NCI-H526 treated with DMSO at 0.1 percent for 48 hours (cell line): ENCODE measurements at places on chromosomes 2 and 18.

- DNase-seq: no peak
These were observed 32.6 kb upstream of the LRRC30 start for GRCh38 chr18:7198326-7198725.

DNA sequence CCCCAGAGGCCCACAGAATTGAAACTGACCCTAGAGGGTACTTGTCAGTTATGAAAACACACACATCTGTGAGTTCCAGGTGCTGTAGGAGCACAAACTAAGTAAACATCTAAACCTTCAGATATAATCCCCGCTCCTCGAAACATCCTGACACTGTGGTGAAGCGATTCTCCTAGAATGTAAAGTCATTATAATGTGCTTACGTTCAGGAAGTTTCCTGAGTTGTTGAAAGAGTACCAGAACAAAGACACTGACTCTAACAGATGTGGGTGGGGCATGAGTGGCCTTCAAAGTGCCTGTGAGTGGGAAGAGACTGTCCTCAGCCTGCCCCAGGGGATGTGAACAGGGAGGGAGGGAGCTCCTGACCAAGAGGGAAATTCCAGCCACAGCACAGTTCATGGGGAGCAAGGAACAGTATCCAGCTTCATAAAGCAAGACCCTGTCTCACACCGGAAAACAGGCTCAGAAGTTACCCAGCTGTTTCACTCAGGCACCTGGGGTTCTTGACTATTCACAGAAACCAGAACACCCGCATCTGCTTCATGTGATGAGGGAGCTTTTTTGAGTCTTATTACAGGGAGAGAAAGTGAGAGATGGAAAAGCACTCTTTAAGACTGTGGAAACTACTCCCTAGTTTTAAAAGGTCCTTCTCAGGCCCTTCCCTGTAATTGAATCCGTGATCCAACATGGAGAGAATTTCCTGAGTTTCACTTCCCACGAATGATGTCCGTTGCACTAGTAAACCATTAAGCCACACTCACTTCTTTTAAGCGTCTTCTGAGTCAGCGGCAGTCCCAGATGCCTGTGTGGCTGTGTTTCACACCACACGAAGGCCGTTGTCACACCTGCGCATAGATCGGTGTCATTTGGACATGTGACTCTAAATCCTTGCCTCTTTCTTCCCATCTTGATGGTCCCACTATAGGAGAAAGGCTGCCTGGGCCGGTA lies 88.6 kb upstream of the EML6 start:
- no peak for DNase-seq

DNA sequence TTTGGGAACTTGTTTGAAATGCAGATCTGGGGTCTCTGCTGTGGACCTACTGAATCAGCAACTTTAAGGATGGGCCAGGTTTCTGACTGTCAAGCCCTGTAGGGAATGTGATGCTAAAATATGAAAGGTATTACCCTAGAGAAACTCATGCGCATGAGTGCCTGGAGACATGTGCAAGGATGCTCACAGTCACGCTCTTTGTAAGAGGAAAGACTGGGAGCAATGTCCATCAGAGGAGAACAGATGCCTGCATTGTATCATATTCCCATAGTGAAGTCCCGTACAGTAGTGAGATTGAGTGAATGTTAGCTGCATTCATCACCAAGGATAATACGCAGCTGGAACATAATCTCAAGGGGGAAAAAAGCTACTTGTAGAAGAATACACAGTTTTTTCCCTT lies 14.1 kb downstream of the ZNF407 start:
- DNase-seq: no peak

DNA sequence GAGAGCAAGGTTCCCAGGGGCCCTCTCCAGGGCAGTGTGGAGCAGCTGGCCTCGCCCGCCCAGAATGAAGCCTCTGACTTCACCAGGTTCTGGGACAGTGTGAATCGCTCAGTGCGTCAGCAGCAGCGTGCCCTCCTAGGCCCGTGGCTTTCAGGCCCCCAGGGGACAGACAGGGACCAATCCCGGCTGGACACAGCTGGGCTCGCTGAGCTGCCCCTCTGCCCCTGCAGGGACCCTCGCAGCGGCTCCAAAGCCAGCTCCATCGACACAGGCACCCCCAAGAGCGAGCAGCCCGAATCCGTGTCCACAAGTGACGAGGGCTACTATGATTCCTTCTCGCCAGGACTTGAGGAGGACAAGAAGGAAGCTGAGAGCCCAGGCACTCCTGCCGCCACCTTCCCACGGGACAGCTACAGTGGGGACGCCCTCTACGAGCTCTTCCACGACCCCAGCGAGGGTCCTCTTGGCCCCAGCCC lies 7.6 kb downstream of the AMER3 start:
- DNase-seq: no peak

- no peak for DNase-seq
These were observed 44.3 kb upstream of the C2orf66 start for GRCh38 chr2:196853301-196854087.

DNA sequence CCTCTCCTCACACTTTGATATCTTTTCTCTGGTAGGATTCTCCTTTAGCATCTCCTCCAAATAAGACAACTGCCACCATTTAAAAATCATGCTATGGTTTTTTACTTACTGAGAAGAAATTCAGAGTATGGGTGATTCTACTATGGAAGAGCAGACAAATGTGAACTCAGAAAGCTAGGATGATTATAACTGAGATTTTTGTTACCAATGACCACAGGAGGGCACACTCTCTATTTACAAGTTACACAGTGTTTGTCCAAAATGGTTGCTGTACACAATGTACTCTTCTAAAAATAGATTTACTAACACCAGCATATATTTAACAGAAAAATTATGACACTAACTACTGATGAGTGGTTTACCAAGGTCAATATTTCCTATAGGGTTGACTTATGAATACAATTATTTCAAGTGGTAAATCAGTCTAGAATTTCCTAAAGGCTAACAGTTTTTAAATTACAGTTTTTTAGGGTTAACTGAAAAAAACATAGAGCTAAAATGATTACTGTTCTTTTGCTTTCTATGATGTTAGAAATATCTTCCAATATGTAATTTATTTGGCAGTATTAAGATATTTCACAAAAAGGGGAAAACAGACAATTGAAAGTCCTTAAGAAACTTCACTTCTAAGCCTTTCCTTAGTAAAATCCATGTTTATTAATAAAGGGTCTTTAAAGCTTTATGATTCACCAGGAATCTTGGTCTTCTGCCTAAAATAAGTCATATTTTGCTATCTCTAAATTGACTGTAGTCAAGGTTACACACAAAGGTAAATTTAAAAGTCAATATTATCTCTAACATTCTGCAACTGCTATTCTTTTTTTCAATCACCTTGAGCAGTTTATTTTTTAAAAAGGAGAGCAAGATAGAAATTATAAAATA lies 57.2 kb downstream of the MAP4K3 start:
- DNase-seq: peak; percentile 34

GRCh38 chr2:143429932-143430679 lies 300.9 kb downstream of the ARHGAP15 start:
- DNase-seq: no peak

DNA sequence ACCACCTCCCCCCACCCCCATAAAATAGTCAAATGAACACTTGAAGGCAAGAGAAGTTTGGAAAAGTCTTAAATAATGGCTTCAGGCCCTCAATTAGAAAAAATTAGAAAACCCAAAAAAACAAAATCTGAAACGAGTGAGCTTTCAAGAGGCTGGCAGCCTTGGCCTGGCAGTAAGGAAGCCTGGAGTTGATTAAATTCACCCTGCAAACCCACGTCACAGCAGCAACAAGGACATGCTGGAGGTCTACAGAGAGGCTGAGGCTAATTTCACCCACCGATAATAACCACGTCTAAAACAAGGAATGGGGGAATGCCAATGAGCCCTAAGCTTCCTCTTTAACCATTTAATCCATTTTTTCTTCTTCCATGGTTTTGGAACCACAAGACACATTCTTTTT lies 122.7 kb upstream of the SMAD7 start:
- DNase-seq: no peak

GRCh38 chr18:1481577-1481976 lies 576.9 kb downstream of the ADCYAP1 start:
- no peak for DNase-seq

DNA sequence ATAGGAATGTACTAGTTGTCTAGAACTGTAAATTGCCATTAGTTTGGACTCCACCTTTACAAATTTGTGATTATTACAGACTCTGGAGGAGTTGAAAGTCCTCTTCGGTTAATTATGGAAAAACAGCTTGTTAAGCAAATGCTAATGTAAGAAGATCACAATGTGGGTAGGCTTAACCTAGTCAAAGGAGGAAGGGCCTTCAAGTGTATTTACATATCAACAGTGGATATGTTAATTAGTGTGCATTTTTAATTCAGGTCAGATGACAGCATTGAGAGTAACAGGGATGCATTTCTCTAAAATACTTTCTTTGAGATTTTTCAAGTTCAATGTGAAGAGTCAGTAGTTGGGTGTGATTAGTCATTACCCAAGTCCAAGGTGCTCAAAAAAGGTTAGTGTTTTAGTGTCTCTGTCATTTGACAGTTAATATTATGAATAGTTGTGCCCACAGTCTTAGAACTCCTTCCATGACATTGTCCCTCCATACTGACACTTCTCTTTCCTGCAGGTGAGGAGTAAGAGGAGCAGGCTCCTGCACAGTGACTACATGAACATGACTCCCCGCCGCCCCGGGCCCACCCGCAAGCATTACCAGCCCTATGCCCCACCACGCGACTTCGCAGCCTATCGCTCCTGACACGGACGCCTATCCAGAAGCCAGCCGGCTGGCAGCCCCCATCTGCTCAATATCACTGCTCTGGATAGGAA lies 28.0 kb downstream of the CD28 start:
- DNase-seq: peak; percentile 4

GRCh38 chr18:30280861-30281470 lies 761.6 kb downstream of the DSC3 start:
- DNase-seq: no peak

DNA sequence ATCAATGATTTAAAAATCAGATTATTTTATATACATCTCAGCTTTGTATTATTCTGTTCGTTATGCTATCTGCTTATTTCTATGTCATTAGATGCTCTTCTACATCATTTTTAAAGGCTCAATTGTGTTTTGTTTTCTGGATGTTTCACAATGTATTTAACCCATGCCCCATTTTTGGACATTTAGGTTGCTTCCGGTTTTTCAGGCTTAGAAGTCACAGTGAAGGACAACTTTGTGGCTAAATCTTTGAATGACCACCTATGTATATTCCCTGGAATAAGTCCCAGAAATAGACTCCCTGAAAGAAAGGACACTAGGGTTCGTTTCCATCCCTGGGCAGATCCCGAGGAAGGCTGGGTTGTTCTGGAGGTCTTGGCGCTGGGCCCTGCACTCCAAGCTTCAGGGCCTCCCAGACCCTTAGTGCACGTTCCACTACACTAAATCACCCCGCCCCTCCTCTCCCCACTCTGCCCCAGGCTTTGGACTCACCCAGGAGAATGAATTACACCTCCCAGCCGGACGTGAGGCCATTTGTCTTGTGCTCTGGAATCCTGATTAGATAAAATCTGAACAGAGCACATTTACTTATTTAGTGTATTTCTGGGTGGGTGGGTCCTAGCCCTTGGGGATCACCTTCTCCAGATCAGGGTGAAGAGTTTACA lies 188.2 kb downstream of the ZFP36L2 start:
- no peak for DNase-seq

GRCh38 chr2:160876029-160876428 lies 284.2 kb upstream of the TANK start:
- DNase-seq: no peak

GRCh38 chr2:6993936-6994335 lies 76.7 kb downstream of the RNF144A start:
- no peak for DNase-seq

GRCh38 chr18:10320791-10321190 lies 133.6 kb upstream of the APCDD1 start:
- DNase-seq: no peak

DNA sequence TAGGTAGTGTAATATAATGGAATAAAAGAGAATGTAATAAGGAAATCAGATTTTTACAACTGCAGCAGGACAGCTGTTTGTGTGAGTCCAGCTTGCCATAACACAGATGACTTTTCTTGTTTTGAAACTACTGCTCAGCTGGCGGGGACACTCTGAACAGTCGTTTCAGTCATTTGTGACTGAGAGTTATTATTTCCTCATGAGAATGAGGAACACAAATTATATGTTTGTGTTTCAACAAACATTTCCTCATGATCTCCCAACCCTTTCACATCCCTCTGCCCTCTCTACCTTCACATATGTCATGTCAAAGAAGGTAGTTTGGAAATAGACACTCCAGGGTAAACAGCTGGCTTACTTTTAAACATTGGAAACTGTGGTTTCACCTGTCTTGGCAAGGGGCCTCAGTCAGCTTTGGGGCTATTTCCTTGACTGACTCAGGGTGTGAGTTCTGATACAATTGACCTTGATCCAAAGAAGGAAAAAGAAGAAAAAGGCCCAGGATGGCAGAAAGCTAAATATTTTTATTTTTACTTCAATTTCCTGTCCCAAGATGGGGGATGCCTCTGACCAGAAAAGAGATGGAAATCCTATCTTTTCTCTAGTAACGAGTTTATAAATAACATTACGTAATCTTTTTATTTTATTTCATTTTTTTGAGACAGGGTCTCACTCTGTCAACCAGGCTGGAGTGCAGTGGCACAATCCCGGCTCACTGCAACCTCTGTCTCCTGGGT lies 593 bp downstream of the SP140L start:
- no peak for DNase-seq

DNA sequence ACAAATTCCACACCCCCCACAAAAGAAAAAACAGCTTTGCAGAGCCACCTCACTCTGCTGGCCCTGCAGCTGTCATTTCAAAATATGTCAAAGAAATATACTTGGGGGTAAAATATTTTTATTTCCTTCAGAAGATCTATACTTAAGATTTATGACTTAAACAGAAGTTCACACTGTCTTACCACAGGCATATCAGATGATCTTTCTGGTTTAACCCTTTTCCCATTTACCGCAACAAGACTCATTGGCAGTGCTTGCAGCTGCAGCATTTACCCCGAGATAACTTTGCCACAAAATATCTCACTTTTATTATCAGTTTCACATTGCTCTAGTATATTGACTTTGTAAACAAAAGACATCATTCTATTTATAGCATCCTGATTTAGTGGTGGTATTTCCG lies 21.6 kb upstream of the SLC35G4 start:
- no peak for DNase-seq

DNA sequence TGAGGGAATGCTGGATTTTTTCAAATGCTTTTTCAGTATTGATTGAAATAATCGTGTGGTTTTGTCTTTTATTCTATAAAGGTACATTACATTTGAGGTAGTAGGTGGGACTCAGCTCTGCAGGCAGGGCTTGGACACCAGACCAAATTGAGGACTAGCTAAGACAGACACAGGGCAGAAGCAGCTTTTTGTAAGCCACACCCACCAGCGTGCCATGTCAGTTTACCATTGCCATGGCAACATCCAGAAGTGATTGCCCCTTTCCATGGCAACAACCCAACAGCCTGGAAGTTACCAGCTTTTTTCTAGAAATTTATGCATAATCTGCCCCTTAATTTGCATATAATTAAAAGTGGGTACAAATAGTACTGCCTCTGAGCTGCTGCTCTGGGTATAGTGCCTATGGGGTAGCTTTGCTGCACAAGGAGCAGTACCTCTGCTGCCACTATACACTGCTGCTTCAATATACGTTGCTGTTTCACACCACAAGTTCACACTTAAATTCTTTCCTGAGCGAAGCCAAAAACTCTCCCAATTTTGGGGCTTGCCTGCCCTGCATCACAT lies 23.6 kb upstream of the VWA3B start:
- DNase-seq: no peak

GRCh38 chr18:48715711-48716361 lies 177.0 kb downstream of the CTIF start:
- no peak for DNase-seq

- DNase-seq: no peak
These were observed 112.2 kb upstream of the PXDN start for GRCh38 chr2:1856475-1856874.
